Osteocyte (in vitro differentiated cells): ENCODE measurements at places on chromosomes 12 and 14.

- peaks cover under 1% of the 10 kb centered on the region for H3K4me1 ChIP-seq
- no peaks in the 10 kb centered on the region for H3K27me3 ChIP-seq
- H3K4me3 ChIP-seq, result no peak overlapping the region
- H3K36me3 ChIP-seq, result no peaks in the 10 kb centered on the region
- H3K27ac ChIP-seq, result no peak overlapping the region
- no peak for DNase-seq
Measured at GRCh38 chr12:80156306-80156705, 57.0 kb downstream of the OTOGL start.

- H3K27ac ChIP-seq, result no peak overlapping the region
- H3K27me3 ChIP-seq, result peaks cover 29% of the 10 kb centered on the region
- no peaks in the 10 kb centered on the region for H3K4me1 ChIP-seq
- DNase-seq, result no peak
- H3K4me3 ChIP-seq, result no peak overlapping the region
Measured at GRCh38 chr14:49418789-49419188, 167.4 kb downstream of the RPS29 start.

DNA sequence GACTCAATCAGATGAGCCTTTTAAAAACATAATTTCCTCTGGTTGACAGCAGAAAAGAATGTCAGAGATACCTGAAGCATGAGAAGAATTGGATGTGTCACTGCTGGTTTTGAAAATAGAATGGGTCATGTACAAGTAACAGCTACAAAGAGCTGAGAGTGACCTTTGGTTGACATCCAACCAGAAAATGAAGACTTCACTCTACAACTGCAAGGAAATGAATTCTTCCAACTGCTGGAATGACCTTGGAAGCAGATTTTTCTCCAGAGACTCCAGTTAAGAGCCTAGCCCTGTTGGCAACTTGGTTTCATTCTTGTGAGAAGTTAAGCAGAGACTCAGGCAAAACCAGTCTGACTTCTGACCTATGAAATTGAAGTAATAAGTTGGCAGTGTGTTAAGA is 505.9 kb downstream of the SLC16A7 start:
- no peak overlapping the region for H3K27ac ChIP-seq
- H3K4me1 ChIP-seq, result peaks cover 7% of the 10 kb centered on the region
- no peak for DNase-seq
- no peaks in the 10 kb centered on the region for H3K27me3 ChIP-seq
- H3K4me3 ChIP-seq, result no peak overlapping the region
- H3K36me3 ChIP-seq, result peaks cover 9% of the 10 kb centered on the region

DNA sequence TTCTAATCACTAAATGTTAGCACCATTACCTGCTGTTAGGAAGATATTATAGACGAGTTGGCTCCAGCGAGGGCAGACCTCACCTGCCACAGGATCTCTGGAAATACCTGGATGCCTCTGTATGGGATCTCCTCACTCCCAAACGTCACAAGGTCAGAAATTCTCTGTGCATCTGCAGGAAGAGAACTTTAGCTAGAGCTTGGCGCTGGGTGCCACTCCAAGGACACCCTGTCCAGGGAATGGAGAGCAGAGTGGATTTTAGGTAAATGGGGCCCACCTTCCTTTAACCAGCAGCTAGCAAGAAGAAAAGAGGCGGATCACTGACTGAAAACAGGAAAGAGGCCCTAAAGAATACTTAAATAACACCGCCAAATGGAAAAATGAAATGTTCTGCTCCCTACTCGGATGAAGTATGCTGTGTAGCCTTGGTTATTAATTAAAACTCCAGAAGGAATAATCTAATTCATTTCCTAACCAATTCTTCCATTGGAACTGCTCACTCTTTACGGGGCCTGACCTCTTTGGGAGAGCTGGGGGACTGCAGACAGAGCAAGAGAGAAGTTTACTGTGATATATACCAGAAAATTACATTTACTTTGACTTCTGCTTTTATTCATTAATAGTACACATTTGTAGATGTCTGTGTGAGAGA is 4.2 kb upstream of the FOXG1 start:
- H3K27me3 ChIP-seq, result peaks cover 84% of the 10 kb centered on the region
- no peak for DNase-seq
- H3K27ac ChIP-seq, result no peak overlapping the region
- H3K4me3 ChIP-seq, result no peak overlapping the region
- peaks cover 17% of the 10 kb centered on the region for H3K4me1 ChIP-seq

- no peak for DNase-seq
- H3K4me3 ChIP-seq, result no peak overlapping the region
- H3K36me3 ChIP-seq, result peaks cover 11% of the 10 kb centered on the region
Measured at GRCh38 chr14:35261774-35262173, 30.4 kb upstream of the PSMA6 start.

- H3K36me3 ChIP-seq, result peaks cover 31% of the 10 kb centered on the region
- DNase-seq, result no peak
- H3K27me3 ChIP-seq, result no peaks in the 10 kb centered on the region
Measured at GRCh38 chr14:24377126-24377525, 9.1 kb downstream of the NFATC4 start.

- H3K27me3 ChIP-seq, result no peaks in the 10 kb centered on the region
- H3K27ac ChIP-seq, result peak overlapping the region; percentile 99
- peaks cover 41% of the 10 kb centered on the region for H3K4me1 ChIP-seq
- DNase-seq, result peak; percentile 95
- H3K4me3 ChIP-seq, result peak overlapping the region; percentile 42
Measured at GRCh38 chr12:20212658-20213555, 155.4 kb upstream of the PDE3A start.

DNA sequence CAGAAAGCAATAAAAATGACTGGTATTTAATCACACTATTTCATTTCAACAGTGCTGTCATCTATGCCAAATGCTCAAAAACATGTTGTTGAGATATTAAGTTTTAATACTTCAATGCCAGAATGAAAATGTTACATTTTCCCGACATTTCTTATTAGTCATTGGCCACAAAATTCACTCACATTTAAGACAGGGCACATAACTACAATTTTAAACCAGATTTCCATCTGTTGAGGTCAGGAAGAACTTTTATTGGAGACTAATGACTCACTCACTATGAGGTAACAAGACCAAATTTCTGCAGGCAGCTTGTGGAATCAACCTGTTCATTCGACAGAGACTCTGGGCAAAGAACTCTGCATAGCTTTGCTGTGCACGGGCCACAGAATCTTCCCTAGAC is 36.8 kb downstream of the PPTC7 start:
- H3K27me3 ChIP-seq, result no peaks in the 10 kb centered on the region
- no peak for DNase-seq
- H3K36me3 ChIP-seq, result peaks cover 10% of the 10 kb centered on the region
- peak overlapping the region; percentile 45 for H3K27ac ChIP-seq

- DNase-seq, result no peak
- no peak overlapping the region for H3K27ac ChIP-seq
- no peaks in the 10 kb centered on the region for H3K27me3 ChIP-seq
- no peaks in the 10 kb centered on the region for H3K4me1 ChIP-seq
- H3K36me3 ChIP-seq, result no peaks in the 10 kb centered on the region
Measured at GRCh38 chr14:52987514-52987913, 36.7 kb upstream of the FERMT2 start.

DNA sequence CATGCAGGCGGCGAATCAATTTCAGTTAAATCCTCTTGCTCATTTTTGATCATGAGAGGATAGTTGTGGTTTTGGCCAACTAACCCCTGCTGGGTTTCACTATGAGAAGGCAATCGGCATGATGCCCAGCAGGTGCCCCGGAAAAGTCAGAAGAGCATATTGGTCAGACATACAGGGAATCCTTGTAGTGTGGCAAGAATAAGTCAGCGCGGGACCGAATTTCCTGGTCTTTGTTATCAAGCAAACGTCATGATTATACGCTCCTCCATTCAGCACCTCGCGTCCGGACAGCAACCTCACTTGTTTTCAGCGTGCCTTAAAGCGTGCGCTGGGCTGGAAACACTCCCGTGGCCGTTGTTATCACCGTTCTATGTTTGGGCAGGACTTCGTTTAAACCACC is 1.8 kb downstream of the TBC1D30 start:
- peaks cover 23% of the 10 kb centered on the region for H3K4me1 ChIP-seq
- DNase-seq, result no peak
- peaks cover 70% of the 10 kb centered on the region for H3K27me3 ChIP-seq
- peak overlapping the region; percentile 44 for H3K4me3 ChIP-seq
- no peak overlapping the region for H3K27ac ChIP-seq
- no peaks in the 10 kb centered on the region for H3K36me3 ChIP-seq

DNA sequence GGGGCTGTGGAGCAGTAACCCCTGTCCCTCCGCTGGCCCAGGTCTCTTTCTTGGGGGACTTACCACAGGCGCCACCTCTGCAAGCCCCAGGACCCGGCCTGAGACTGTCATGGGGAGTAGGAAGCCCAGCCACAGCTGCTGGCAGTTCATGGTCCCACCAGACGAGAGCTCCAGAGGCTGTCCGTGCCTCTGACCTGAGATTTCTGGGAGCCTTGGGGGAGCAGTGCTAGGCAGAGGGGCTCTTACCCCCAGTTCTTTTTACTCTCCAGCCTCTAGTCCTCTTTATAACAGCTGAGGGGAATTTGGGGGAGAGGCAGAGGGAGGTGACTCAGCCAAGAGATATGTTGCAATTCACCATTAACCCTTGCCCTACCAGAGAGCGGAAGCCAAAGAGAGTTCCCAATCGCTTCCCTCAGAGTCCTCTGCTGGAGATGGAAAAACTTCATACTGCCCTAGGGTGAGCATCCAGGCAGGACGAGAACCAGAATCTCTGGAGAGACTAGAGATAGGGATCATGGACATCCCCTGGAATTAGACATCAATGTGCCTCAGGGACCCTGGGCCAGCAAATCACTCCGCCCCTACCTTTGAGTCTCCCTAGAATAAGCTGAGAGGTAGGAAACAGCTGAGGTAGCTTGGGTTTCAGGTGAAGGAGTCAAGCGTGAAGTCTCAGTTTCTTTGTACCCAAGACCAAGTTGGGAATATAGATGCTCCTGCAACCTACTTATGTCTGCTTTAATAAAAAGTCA is at the start of gene MMP19:
Gene MMP19 (minus strand): TSS at position 256 of the 749 bp plus-strand sequence. CDS start 106 bp downstream, at position 150.
- H3K4me1 ChIP-seq, result peaks cover 48% of the 10 kb centered on the region
- H3K36me3 ChIP-seq, result no peaks in the 10 kb centered on the region
- H3K4me3 ChIP-seq, result peak within 1 kb of the TSS; percentile 71
- H3K27me3 ChIP-seq, result no peaks in the 10 kb centered on the region

- H3K4me3 ChIP-seq, result no peak overlapping the region
- no peaks in the 10 kb centered on the region for H3K4me1 ChIP-seq
- H3K27ac ChIP-seq, result no peak overlapping the region
- H3K36me3 ChIP-seq, result no peaks in the 10 kb centered on the region
- no peaks in the 10 kb centered on the region for H3K27me3 ChIP-seq
Measured at GRCh38 chr14:29264865-29265264, 498.3 kb downstream of the FOXG1 start.

GRCh38 chr12:55983232-55983842 is 9.5 kb downstream of the RAB5B start:
- no peaks in the 10 kb centered on the region for H3K27me3 ChIP-seq
- H3K27ac ChIP-seq, result no peak overlapping the region
- no peak overlapping the region for H3K4me3 ChIP-seq
- peaks cover 25% of the 10 kb centered on the region for H3K36me3 ChIP-seq
- no peak for DNase-seq
- no peaks in the 10 kb centered on the region for H3K4me1 ChIP-seq

DNA sequence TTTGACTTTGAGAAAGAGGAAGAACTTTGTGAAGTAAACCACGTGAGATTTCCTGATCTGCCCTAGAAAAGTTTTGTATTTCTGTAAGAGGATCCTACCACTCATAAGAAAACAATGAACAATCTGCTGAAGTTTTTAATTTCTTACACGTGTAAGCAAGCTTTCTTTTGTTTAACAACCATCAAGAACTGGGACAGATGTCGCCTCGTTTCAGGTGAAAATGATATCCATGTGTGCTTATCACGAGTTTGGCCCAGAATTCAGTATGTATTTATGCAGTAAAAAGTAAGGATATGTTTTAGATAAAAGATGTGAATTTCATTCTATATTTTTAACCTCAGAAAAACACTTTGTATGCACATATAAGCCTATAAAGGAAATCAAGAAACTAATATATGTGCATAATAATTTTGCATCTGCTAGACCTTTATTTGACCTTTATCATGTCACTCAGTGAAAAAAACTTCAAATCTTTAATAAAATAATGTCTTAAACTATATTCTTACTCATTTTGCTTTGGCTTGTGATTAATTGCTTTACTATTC is 56.9 kb upstream of the DHRS4 start:
- no peaks in the 10 kb centered on the region for H3K4me1 ChIP-seq
- H3K4me3 ChIP-seq, result no peak overlapping the region
- peaks cover 22% of the 10 kb centered on the region for H3K27me3 ChIP-seq
- no peak overlapping the region for H3K27ac ChIP-seq
- H3K36me3 ChIP-seq, result no peaks in the 10 kb centered on the region

- H3K27ac ChIP-seq, result no peak overlapping the region
- H3K4me1 ChIP-seq, result peaks cover 2% of the 10 kb centered on the region
- no peaks in the 10 kb centered on the region for H3K36me3 ChIP-seq
- H3K4me3 ChIP-seq, result no peak overlapping the region
- peaks cover 19% of the 10 kb centered on the region for H3K27me3 ChIP-seq
Measured at GRCh38 chr14:26209699-26210098, 388.1 kb downstream of the NOVA1 start.

GRCh38 chr14:53004976-53005375 is 54.1 kb upstream of the FERMT2 start:
- H3K36me3 ChIP-seq, result no peaks in the 10 kb centered on the region
- no peak overlapping the region for H3K4me3 ChIP-seq
- peaks cover 25% of the 10 kb centered on the region for H3K4me1 ChIP-seq
- no peaks in the 10 kb centered on the region for H3K27me3 ChIP-seq

DNA sequence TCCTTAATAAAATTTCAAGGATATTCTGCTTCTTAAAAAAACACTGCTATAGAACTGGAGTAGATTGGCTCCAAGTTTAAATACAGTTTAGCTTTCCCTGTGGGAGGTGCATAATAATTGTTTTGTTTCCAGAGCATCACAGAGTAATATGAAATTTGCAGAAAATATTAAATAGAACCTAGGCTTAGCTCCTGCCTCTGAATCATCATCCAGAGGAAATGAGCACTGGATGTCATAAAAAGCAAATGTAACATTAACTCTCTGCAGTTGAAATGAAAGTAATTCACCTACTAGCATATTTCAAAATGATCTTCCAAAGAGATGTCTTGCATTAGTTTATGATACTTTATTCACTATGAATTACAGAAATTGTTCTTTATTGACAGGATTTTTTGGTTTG is 769.8 kb downstream of the C12orf50 start:
- H3K27me3 ChIP-seq, result no peaks in the 10 kb centered on the region
- no peaks in the 10 kb centered on the region for H3K36me3 ChIP-seq
- peaks cover 2% of the 10 kb centered on the region for H3K4me1 ChIP-seq
- no peak for DNase-seq
- no peak overlapping the region for H3K4me3 ChIP-seq

DNA sequence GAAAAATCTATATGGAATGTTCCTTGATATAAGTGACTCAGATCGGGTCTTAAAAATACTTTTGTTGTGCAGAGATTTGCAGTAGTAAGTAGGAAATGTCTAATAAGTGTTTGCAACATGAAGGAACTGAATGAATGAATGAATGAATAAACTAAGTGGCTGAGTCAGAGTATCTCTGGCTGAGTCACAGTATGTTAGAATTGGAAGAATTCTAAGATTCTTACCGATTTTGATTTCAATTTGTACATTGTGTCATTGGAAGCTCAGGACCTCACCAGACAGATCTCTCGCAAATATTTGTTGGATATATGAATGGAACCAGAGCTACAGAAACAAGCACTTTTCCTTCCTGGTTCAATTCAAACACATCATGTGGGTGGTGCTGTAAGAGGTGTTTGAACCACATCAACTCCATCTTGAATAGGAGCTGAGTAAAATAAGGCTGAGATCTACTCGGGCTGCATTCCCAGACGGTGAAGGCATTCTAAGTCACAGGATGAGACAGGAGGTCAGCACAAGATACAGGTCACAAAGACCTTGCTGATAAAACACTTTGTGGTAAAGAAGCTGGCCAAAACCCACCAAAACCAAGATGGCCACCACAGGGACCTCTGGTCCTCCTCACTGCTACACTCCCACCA is 123.9 kb upstream of the FOXN3 start:
- DNase-seq, result no peak
- no peaks in the 10 kb centered on the region for H3K27me3 ChIP-seq
- no peak overlapping the region for H3K4me3 ChIP-seq
- H3K36me3 ChIP-seq, result peaks cover 4% of the 10 kb centered on the region
